ENCODE measurements at places on chromosomes 5 and 9.

DNA sequence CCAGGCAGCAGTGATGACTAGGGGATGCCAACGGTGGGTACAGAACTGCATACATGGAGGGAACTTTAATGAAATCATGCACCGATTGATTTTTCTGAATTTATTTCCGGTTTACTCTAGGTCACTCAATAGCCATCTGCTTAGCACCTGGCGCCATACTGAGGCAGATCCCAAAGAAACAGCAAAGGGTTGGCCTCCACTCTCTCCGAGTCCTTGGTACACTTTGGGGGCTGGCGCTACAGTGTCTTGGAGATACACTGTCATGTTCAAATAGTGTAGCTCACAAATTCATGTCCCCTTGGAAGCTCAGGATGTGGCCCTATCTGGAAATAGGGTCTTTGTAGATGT lies 116.3 kb downstream of the BOD1 start:
- no peak for DNase-seq

- no peak for DNase-seq
Observed at GRCh38 chr9:110444911-110445310, 107.2 kb upstream of the TXNDC8 start.

DNA sequence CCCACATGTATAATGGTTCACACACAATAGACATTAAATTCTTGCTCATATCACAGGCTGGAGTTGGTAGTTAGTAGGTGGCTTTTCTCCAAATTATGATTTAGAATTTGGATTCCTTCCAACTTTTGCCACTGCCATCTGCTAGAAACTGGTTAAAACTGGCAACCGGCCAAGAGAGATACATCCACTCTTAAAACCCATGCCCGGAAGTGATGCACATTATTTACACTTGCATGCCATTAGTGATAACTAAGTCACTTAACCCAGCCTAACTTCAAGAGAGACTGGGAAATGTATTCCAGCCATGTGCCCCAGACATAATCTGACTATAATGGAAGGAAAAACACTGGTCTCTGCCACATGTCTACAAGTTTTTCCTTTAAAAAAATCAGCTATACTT lies 395.7 kb upstream of the SEMA6A start:
- no peak for DNase-seq

DNA sequence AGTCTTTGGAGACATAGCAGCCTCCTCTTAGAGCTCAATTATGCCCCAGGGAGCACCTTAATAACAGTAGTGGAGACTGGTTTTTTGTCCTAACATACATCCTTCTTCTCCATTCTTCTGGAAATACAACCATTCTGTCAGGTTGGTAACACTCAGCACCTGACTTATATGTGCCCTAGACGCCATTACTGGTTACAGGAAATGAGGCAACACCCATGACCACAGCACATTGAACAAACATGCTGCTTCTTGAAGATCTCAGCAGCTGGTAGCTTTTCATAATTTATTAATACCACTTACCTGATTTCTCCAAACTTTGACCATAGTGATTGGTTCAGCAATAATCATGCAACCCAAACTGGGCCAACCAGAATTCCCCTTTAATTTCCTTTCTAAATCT lies 25.1 kb upstream of the TRPM3 start:
- no peak for DNase-seq

DNA sequence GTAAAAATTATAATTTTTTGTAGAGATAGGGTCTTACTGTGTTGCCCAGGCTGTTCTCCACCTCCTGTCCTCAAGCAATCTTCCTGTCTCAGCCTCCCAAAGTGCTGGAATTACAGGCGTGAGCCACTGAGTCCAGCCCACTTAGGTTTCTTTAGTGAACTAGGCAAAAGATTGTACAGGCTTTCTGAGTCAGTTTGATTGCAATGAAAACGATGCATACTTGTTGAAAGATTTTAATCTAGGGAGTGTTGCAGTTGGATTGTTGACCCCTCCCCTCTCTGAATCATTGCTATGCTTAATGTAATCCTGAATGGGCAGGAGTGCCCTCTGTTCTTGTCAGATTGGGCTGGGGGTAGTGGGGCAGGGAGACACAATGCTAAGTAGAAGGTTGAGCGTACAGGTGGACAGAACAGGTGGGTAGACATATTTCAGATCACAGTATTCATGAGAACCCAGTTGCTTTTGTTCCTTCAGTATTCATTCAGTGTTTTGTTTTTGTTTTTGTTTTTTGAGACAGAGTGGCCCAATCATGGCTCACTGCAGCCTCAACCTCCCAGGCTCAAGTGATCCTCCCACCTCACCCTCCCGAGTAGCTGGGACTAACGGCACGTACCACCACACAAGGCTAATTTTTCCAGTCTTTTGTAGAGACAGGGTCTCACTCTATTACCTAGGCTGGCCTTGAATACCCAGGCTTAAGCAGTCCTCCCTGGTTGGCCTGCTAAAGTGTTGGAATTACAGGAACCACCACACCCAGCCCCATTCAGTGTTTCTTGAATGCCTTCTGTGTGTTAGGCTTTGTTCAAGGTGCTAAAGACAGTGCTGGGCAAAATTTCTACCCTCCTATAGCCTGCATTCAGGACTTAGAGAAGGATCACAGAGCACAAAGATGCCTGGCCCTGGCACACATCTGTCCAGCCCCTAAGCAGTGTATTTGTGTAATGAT lies 70.1 kb downstream of the KIAA1958 start:
- DNase-seq, result no peak

DNA sequence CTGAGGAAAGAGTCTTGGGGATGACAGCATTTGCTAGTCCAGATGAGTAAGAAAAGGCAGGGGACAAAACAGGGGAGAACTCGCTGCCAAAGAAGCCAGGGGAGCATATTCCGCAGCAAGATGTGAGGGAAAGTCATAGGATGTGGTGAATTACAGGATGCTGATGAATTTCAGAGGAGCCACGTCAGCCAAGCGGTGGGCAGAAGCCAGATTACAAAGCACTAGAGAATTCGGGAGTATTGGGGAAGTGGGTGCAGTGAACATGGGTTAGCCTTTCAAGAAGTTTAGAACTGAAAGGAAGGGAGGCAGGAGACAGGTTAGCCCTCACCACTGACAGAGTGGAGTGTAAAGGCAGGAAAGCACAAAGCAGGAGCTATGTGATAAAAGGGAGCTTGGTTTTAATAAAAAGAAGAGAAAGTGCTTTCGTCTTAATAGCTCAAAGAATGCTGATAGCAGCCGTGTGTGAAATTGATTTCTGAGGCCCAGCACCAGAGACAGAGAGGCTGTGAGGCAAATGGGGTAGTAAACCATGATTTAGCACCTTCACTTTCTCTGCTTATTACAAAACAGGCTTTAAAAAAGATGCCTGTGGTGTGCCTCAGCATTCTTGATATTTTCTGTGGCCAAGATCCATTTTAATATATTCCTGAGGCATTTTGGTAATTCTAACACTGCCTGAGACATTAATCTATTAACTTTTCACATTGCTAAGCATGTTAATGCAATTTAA lies 16.9 kb downstream of the ADAMTSL1 start:
- DNase-seq, result no peak

DNA sequence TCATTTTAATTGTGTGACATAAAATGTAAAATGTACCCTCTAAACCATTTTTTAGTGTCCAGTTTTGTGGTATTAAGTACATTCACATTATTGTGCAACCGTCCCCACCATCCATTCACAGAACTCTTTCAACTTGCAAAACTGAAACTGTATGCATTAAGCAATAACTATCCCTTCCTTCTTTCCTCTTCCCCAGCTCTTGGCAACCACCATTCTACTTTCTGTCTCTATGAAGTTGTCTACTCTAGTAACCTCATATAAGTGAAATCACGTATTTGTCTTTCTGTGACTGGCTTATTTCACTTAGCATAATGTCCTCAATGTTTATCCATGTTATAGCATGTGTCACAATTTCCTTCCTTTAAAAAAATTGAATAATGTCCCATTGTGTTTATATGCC lies 142.4 kb downstream of the C9orf152 start:
- no peak for DNase-seq

- DNase-seq, result peak; percentile 18
Observed at GRCh38 chr9:92180669-92181181, 65.5 kb upstream of the SPTLC1 start.

- no peak for DNase-seq
Observed at GRCh38 chr9:29297592-29297991, 1724.3 kb upstream of the C9orf72 start.

GRCh38 chr5:172696171-172696849 lies 55.2 kb downstream of the NEURL1B start:
- DNase-seq, result no peak

GRCh38 chr9:90795871-90796317 lies 5.7 kb upstream of the SYK start:
- DNase-seq, result no peak

GRCh38 chr5:107099506-107099905 lies 571.2 kb downstream of the EFNA5 start:
- DNase-seq, result no peak

- DNase-seq, result no peak
Observed at GRCh38 chr9:136857166-136857565, 5.0 kb downstream of the MAMDC4 start.

DNA sequence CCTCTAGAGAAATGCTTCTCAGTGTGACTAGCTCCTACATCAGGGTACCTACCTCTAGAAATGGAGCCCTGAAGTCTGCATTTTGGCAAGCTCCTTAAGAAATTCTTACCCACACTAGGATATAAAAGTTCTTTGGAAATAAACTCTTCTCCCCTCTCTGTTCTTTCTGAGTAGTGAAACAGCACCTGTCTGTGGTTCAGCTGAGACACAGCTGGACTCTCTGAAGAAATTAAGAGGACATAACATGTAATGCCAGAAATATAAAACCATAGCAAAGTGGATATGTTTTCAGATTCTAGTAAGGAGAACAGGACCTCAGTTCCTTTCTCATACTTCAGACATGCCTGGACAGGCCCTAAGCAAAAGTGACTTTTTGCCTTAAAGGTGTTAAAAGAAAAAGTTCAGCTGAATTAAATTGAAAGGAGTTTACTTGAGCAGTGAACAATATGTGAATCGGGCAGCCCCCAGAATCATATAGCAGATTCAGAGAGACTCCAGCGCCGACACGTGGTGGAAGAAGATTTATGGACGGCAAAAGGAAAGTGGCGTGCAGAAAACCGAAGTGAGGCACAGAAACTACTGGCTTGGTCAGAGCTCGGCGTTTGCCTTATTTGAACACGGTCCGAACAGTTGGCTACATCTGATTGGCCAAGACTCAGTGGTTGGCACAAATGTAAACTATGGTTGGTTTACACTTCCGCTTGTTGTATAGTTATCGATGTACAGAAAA lies 64.5 kb downstream of the PRKACG start:
- DNase-seq, result no peak

DNA sequence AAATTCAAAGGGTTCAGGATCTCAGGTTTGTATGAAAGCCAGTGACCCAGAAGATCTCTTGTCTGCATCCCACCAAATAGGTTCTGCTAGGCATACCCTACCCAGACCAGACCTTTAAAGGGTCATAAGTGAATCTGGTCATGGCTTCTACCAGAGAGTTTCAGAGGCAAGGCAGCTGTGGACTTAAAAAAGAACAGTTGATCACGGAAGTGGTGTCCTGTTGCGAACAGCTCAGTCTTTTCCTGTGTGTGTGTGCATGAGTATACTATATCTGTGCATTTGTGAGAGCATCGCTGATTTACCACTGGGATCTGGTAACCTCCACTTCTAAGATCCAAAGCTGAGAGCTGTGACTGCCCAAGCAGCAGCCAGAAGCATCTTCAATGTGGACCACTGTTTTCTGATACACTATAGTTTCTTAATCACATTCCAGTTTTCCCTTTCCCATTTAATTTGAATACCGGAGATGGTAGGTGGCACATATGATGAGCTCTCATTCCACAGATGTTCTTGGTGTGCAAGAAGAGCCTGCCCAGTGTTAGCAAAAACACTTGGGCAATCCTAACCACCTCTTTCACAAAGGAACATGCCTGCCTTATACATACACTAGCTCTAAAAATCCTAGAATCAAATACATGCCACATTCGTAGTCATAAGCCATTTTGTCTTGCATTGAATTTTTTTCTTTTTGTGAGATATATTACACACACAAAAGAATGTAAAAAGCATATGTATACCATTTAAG lies 36.2 kb upstream of the OR2S2 start:
- no peak for DNase-seq

DNA sequence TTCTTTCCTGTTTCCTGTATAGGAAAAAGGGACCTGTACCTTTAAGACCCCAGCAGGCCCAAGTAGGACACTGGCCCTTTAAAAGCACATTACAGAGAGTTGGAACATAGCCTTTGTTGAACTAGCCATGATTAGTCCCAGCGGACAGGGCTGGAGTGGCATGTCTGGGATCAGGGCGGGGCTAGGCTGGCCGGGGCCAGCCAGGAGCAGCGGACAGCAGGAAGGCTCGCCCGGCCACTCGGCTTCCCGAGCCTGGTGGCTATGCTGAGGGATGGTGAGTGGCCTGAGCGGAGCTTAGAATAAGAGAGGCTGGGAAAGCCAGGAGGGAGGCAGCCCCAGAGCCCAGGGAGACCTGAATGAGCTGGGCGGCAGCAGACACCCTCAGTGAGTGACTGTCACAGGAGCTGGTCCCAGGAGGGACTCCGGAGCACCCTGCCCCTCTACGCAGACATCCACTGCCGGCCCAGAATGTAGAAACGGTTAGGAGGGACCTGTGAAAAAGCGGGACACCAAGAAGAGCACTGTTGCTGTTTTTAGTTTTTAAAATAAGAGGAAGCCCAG lies 92.1 kb downstream of the DAB2IP start:
- peak; percentile 59 for DNase-seq

- DNase-seq, result no peak
Observed at GRCh38 chr5:44603496-44604272, 205.1 kb upstream of the MRPS30 start.

- no peak for DNase-seq
Observed at GRCh38 chr9:129030191-129030590, 2.1 kb upstream of the SH3GLB2 start.

GRCh38 chr5:172452398-172453205 lies 1.7 kb downstream of the SH3PXD2B start:
- DNase-seq, result no peak

DNA sequence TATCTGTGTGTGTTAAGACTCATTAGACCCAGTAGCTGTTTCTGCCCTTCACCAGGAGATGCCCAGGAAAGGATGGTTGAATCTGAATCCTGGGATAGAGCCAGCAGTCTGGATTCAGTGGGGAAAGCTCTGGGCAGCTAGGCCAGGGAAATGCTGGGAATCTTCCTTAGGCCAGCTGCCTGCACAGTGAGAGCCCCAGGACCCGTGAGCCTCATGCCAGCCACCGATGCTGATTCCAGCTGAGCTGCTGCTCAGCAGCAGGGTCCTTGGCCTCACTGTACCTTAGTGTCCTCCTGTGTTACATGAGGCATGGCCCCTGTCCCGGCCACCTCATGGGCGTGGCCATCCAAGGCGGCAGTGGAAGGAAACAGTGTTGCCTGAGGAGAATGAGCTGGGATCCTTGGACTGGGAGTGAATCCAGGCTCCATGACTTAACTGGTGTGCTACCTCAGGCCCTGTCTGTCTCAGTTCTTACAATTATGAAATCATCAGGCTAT lies 87.1 kb downstream of the AMBP start:
- no peak for DNase-seq

Data from muscle of arm (tissue), 14 donors.